Femur (tissue), 1 donor: ENCODE measurements at places on chromosomes 7 and 10.
A peak's percentile ranks its signal among the peaks of the same experiment; 100 is the strongest.

DNA sequence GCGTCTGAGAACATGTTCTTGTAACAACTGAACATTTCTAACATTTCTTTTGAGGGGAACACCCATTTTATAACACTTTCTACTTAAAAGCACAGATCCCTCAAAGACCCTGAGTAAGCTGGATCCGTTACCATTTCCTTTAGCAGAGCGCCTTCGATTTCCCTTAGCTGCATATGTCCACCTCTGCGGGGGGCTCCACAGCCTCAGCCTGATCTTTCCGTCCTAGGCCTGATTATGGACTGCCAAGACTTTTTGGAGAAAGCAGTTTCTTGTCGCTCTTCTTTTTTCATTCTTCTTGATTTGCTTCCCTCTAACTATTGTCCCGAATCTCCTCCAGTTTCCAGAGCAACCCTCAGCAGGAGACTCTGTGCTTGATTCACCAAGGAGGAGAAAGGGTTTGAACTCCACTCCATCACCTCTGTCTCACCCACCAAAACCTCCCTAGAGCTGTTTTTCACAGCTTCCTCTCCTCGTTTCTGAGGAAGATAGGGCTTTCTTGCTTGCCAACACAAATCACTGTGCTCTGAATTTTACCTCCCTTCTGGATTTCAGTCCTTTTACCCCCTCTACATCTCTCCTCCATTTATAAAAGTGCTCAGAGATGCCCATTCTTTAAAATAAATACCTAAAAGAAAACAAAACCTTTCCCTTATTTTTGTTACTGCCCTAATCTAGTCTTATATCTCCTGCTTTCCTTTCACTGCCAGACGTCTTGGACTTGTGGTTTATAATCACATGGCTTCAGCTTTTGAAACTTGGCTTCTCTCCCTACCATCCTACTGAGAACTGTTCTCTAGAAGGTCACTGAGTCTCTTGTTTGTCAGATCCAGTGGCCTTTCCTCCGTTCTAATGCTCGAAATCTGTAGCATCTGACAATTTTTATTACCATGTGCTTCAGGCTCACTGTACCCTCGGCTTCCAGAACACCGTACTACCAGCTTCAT is 30.5 kb upstream of the ZRANB1 start:
- DNase-seq = no peak

- DNase-seq = no peak
Observed at GRCh38 chr10:105925045-105925785, 1239.3 kb downstream of the SORCS1 start.

- DNase-seq = no peak
Observed at GRCh38 chr7:157401567-157402387, 65.0 kb downstream of the DNAJB6 start.

DNA sequence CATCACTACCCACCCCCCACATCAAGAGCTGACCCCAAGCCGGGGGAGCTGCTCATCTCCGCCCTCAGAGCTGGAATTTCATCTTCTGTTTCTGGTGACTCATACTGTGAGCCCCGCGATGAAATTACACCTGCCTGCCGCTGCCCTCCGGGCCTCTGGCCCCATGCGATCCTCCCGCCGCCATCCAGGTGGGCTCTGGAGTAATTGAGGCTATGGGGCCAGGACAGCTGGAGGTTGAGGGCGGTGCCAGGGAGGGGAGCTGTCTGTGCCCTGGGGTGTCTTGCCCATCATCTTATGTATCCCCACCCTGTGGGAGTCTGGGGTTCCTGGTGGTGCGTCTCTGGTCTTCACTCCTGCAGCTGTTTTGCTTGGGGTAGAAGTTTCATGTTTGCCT is 9.0 kb downstream of the GTF2IRD1 start:
- no peak for DNase-seq

- no peak for DNase-seq
Observed at GRCh38 chr10:49011756-49012155, 72.1 kb upstream of the LRRC18 start.

GRCh38 chr10:98832738-98833137 is 386.0 kb upstream of the HPS1 start:
- DNase-seq = no peak

DNA sequence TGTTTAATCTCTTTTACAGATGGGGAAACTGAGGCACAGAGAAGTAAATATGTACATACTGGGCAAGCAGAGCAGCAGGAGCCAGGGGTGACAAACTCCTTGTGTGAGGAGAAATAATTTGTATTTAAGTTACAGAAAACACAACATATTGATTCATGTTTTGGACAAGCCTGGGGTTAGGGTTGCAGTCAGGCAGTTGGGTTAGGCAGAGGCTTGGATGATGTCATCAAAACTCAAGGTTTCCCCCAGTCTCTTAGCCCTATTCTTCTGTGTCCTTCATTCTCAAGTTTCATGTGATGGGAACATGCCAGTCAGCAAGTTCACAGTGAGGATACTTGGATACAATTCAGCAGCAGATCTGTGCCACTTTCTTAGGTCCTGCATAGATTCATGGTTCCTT is 181.4 kb downstream of the CXCL12 start:
- DNase-seq = no peak

- no peak for DNase-seq
Observed at GRCh38 chr10:52313256-52313932, 687 bp upstream of the DKK1 start.

DNA sequence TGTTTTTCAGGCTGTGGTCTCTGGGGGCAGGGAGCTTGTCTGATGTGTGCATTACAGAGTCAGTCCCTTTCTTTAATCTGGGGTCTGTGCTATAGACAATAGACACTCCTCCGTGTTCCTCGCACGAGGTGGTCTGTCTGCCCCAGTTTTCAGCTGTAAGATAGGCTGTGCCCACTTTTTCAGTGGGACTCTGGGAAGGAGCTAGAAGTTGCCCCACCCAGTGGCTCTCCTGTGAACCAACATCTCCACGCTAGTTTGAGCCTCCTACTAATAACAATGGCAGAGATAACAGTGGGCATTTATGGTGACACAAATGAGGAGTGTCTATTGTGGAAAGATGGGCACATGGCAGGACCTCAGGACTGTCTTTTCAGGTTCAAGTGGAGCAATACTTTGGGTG is 44.0 kb downstream of the ADRB1 start:
- no peak for DNase-seq

DNA sequence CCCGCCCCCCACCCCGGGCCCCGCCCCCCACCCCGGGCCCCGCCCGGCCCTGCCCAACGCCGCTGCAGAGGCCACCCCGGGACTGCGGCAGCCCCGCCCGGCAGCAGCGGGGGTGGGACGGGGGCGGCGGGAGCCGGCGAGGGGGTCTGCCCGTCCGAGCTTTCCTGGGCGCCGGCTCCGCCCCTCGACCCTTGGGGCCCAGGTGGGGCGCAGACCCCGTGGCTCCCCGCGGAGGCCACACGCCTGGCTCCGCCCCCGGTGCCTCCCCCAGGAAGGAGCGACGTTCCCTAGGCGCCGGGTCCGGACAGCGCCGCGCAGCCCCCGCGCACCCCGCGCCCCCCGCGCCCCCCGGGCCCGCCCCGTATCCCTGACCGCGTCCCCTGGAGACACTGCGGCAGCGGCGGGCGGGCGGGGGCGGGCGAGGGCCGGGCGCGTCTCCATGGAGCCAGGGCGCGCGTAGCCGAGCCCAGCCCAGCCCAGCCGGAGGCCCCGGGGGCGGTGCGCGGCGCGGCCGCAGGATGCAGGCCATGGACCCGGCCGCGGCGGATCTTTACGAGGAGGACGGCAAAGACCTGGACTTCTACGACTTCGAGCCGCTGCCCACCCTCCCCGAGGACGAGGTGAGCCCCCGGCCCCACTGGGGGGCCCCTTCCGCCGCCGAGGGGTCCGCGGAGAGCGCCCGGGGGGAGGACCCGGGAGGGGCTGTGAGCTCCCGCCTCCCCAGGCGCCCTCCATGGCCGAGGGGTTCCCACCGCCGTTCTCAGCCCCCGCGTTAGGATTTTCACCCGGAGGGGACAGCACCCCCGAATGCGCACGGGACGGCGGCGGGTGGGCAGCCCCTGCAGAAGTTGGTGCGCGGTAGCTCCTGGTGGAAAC is at the start of gene KNDC1:
KNDC1 (plus strand) TSS at position 270 of the 876 bp plus-strand sequence; CDS start at position 519, 249 bp downstream.
- peak; percentile 49 for DNase-seq

DNA sequence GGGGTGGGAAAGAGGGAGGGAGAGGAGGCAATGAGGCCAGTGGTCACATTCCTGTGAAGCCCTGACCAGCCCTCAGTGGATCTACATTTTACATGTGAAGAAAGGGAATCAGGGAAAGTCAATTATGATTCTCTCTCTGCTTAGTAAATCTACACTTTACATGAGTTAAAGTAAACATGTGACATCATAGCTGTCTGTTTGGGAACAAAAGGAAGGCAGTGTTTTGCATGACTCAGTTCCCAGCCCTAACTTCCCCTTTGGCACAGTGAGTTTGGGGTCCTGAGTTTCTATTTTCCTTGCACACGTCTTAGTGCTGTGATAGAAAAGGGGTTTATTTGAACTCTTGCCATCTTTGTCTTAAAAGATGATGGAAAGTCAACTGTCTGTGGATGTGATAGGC is 615.1 kb downstream of the SDK1 start:
- no peak for DNase-seq

GRCh38 chr10:47182934-47183703 is 116.9 kb upstream of the GDF10 start:
- DNase-seq = no peak

- no peak for DNase-seq
Observed at GRCh38 chr10:48517482-48517881, 87.4 kb downstream of the ARHGAP22 start.

GRCh38 chr7:41927380-41927779 is 224.5 kb upstream of the INHBA start:
- DNase-seq = no peak

DNA sequence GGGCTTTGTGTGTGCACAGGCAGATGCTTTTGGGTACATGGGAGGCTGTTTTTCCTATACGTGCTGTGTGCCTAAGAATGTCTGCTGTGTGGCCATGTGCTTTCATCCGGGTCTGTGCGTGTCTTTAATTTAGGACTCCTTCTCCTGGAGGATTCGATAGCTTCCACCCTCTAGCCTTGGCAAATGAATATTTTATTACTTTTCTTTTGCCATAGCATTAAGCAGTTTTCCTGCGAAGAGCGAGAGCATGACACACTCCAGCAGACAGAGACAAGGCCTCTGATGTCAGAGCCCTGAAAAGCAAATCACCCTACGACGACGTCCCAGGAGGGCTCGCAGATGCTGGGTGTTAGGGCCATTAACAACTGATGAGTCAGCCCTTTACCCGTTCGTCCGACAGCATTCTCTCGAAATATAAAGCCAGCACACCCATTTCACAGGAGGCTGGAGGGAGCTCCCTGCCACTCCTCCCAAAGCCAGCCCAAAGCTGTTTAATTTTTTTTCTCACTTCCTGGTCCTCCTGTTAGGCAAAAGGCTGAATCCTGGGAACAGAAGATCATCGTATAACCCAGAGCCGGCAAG is 311.3 kb upstream of the ZMIZ1 start:
- DNase-seq = peak; percentile 17

DNA sequence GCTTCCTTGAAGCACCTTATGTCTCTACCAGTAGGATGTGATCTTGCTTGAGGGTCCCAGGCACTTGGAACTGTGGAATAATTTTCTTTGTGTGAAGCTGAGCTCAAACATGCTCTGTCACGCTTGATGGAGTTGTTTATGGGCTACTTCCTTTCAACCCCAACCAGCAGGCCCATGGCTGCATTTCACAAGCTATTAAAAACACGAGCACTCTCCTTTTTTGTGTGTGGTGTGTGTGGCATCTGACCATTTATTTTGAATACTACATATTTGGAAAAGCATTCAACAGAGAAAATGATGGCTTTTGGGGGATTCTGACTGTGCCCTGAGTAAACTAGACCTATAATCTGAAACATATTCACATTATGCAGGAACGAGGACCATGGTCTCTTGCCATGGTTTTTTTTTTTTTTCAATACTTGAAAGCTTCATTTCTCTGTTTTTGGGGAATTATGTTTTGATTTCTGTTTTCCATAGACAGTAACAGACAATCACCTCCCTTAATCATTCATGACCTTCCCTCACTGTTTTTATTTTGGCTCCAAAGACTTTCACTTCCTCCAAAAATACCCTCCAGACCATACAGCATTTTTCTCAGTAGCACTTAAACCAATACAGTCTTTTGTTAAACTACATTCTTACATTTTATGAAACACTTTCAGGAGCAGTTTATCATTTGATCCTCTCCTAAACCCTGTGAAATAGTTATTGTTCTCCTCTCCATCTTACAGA is 233.6 kb upstream of the BMPER start:
- DNase-seq = no peak

- no peak for DNase-seq
Observed at GRCh38 chr7:137836113-137836509, 10.7 kb downstream of the DGKI start.

GRCh38 chr10:23310404-23310803 is 34.2 kb downstream of the C10orf67 start:
- no peak for DNase-seq

DNA sequence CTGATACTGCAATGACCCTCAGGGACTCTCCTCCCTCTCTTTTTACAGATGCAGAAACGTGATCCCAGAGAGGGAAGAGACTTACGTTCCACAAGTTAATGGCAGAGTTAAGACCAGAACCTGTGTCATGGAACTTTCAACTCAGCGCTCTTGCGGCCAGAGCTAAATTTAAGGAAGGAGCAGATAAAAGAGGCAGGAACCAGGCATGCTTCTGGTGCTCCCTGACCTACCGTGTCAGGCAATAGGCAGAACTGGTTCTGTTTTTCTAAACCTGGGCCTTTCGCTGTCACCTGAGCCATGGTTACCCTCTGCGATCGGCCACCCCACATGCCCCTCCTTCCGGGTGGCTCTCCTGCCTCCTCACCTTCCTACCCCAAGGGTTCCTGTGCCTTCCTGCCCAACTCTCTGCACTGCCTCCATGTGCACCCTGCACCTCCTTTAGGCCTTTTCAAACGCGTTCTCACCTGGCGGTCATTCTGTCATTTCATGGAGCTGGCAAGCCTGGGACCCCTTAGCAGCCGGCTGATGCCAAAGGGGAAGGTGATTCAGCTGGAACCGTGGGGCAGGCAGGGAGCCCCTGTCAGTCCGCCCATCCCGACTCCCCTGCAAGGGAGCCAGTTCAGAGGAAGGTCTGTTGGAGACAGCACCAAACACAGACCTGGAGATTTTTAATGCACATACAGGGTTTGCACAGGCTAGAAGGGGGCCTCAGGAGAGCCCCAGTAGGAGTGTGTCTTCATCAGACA is 7.7 kb upstream of the GBX1 start:
- DNase-seq = no peak

GRCh38 chr7:96167424-96167823 is 154.5 kb downstream of the SLC25A13 start:
- DNase-seq = no peak

- no peak for DNase-seq
Observed at GRCh38 chr10:14609178-14609577, 165.5 kb downstream of the FAM107B start.

- DNase-seq = peak; percentile 29
Observed at GRCh38 chr7:23235813-23236221, 10.8 kb upstream of the GPNMB start.
